ENCODE measurements at places on chromosomes 1 and 21. TPM values are rescaled to one million over a fixed set of nuclear protein-coding genes. Genes with fewer than 3 reads are reported as not detected.
A peak's percentile ranks its signal among the peaks of the same experiment; 100 is the strongest.

- no peak for DNase-seq
Observed at GRCh38 chr1:50416150-50416527, 7.1 kb downstream of the DMRTA2 start.

GRCh38 chr1:64940025-64940424 is 26.3 kb downstream of the JAK1 start:
- DNase-seq: no peak

DNA sequence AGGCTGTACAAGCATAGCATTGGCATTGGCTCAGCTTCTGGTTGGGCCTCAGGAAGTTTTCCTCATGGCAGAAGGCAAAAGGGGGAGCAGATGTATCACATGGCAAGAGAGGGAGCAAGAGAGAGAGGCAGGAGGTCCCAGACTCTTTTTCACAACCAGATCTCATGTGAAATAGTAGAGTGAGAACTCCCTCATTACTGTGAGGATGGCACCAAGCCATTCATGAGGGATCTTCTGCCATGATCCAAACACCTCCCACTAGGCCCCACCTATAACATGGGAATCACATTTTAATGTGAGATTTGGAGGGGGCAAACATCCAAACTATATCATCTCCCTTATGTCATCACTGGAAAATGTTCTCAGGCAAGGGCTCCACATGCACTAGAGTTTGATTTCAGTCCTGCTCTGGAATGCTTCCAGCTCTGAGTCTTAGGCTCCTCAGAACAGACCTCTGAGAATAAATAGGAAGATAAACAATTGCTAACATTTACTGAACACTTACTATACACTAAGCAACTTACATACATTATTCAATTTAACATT is 39.4 kb upstream of the VTCN1 start:
- DNase-seq: no peak

DNA sequence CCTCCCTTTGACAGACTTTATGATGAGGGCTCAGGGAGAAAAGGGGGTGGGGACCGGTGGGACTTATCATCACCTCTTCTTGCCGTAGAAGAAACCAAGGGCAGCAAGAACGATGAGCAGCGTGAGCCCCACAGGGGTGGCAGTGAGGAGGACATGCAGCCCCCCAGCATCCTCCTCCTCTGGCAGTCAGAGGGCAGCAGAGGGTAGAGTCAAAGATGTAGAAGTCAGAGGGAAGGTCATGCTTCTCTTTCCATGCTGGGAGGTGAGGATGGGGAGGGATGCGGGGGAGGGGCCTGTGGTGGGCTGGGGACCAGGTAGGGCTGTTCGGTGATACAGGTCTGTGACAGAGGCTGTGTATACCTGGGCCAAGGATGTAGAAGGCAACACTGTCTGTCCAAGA is 14.8 kb downstream of the INSRR start:
- no peak for DNase-seq

GRCh38 chr1:16161717-16162116 is 5.8 kb upstream of the EPHA2 start:
- no peak for DNase-seq

DNA sequence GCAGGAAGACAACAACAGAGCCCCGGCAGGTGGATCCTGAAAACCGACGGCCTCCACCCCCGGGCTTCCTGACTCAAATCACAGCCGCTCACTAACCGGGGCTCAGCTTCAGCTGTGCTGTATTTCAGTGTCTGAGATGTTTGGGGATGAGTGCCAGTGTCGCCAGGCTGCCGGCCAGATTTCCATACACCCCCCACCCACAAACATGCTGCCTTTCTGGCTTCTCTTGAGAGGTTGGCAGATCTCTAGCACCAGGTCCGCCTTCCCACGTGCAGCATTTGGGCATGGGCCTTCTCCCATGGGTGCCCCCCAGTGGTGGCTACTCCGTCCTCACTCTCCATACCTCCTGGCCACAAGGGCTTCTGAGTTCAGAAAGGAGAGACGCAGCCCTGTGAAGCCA is 34.8 kb downstream of the KCNAB2 start:
- peak; percentile 29 for DNase-seq

DNA sequence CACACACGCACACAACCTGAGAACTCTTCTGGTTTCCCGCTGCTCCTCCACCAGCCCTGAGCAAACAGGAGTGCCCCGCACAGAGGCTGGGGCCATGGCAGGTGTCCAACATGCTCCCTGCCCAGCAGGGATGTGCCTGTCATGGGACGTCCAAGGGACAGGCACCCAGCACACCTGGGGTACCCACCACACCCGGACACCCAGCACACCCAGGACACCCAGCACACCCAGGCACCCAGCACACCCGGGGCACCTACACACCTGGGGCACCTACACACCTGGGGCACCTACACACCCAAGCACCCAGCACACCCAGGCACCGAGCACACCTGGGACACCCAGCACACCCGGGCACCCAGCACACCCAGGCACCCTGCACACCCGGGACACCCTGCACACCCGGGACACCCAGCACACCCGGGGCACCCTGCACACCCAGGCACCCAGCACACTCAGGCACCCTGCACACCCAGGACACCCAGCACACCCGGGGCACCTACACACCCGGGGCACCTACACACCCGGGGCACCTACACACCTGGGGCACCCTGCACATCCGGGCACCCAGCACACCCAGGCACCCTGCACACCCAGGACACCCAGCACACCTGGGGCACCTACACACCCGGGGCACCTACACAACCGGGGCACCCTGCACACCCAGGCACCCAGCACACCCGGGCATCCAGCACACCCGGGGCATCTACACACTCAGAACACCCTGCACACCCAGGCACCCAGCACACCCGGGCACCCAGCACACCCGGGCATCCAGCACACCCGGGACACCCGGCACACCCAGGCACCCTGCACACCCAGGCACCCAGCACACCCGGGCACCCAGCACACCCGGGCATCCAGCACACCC is 37.9 kb downstream of the UBE2G2 start:
- no peak for DNase-seq

The SLC35A3 gene
- 27.2 TPM for polyA plus RNA-seq
